Stimulated activated CD8-positive, alpha-beta memory T cell treated with anti-CD3 and anti-CD28 coated beads, Interleukin-4, amount 100 ng/mL, for 48 hours (primary cell): ENCODE measurements at places on chromosomes 7 and 10.
A peak's percentile ranks its signal among the peaks of the same experiment; 100 is the strongest.

DNA sequence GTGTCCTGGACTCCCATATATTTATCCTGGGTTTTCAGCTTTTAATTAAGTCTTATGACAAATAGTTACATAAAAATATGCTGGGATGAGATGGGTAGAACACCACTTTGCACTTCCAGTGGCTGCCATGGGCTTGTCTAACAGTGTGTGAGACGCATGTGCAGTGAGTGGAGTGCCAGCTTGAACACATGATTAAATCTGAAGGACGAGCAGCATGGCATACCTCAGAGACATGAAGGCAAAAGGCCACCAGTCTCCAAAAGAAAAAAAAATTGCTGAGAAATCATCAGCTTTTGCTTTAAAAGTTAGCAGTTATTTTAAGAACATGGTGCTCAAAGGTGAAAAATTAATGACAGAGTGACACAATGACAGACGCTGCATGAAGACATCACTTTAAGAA lies 139.0 kb upstream of the ADCY1 start:
- no peak for DNase-seq

DNA sequence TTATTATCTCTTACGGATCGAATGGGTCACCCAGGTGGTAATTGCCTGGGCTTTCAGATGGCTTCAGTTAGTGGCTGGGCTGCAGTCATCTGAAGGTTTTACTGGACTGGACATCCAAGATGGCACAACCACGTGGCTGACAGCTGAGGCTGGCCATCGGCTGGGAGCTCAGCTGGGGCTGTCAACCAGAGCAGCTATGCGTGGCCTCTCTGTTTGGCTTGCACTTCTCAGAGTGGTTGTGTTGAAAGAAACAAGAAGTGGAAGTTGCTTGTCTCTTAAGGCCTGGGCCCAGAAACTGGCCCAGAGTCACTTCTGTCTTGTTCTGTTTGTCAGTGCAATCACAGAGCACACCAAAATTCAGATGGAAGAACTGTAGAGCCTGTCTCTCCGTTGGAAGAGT lies 5.7 kb upstream of the GDI2 start:
- DNase-seq: no peak

GRCh38 chr10:33034931-33035330 lies 76.9 kb upstream of the ITGB1 start:
- no peak for DNase-seq

DNA sequence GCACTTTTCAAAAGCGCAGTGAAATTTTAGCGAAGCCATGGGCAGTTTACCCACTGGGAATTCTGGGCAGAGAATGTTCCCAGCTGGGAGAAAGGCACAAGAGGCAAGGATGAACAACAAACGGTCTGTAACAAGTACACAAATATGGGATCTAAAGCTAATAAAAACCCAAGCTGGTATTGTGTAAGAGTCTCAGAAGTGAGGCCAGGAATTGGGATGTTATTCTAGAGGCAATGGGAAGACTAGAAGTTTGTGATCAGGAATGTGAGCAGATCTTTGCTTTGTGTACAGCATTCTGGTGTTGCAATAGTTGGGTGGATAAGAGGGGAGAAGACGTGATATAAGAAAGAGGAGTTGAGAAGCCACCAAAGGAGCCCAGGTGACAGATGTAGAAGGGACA lies 15.0 kb downstream of the FZD9 start:
- no peak for DNase-seq

DNA sequence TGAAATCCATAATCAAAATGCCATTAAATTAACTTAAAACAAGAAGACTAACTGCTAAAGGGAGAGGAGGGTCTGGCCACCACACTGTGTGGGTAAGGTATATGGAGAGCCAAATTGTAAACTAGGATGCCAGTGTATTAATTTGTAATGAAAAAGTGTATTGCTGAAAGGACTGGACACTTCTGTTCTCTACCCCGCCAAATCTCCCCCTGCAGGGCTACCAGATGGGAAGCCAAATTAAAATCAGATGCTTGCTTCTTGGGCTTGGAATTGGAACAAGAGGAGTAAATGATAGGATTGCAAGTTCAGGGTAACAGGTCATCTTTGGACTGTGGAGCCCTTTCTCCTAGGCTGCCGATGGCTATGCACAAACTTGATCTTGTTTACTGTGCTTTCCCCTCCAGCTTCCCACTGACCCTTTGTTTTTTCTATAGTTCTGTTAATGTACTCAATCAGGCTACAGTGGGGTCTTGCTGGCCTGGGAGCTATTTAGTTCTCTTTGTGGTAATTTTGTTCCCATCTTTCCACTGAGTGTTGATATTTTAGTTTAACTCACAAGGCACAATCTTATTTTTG lies 932.1 kb upstream of the C7orf33 start:
- DNase-seq: no peak

DNA sequence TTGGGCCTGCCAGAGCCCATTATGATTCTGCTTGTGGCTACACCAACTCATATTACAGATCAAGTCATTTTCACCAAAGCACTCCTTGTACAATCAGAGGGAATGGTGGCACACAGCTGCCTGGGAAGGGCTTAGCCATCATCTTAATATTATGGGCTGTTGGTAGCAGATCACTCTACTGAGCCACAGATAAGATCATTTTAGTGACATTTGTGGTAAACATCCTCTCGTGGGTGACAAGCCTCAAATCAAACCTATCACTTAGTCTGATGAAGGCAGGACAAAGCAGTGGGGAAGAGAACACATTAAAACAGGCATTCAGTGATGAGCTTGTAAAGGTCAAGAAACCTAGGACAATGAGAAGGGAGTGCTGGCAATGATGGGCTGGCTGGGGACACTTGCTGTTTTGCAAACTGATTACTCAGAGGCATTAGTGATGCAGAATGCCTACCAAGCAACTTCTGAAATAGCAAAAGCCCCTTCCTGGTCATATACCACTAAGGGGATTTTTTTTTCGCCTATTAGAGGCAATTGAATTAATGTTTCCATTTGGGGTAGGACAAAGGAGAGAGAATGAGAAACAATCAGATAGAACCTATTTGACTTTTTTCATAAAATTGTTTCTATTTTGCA lies 137.5 kb upstream of the WDR11 start:
- DNase-seq: no peak

- no peak for DNase-seq
These were observed 94.7 kb downstream of the RNF133 start for GRCh38 chr7:122604251-122604650.

- no peak for DNase-seq
These were observed 25.3 kb upstream of the CUX1 start for GRCh38 chr7:101792051-101792681.

- no peak for DNase-seq
These were observed 8.7 kb upstream of the ACTA2 start for GRCh38 chr10:88961266-88961665.

DNA sequence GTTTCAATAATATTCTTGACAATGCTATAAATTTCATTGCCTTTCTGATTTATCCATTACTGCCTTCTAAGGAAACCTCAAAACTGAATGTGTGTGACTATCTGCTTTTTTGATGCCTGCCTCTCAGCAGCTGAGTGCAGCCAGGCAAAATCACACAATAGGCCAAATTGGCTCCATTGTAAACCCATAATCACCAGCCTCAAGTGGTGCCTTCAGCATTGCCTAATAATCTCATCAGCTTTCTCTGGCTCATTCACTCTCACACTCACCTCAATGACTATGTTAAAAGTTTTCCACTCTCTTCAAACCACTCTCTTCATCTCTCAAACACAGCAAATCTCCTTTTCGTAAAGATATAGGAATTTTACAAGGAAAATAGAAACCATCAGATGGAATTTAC lies 182.5 kb upstream of the COL1A2 start:
- no peak for DNase-seq

GRCh38 chr10:70743430-70743788 lies 41.8 kb downstream of the TBATA start:
- DNase-seq: no peak

- DNase-seq: no peak
These were observed 277.7 kb upstream of the ZNF32 start for GRCh38 chr10:43926371-43926770.

- no peak for DNase-seq
These were observed 199.0 kb downstream of the HTR7 start for GRCh38 chr10:90658791-90659190.

DNA sequence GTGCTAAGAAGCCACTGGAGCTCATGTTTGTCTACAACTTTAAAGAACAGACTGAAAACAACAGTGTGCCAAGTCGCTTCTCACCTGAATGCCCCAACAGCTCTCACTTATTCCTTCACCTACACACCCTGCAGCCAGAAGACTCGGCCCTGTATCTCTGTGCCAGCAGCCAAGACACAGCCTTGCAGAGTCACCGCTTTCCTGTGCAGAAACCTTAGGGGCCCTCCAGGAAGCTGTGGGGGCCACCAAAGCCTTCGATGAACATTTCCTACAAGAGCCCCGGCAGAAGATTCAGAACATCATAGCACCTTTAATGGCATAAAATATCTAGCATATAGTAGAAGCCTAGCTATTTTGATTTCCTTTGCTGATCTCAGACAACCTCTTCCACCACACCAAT lies 88.0 kb upstream of the PRSS58 start:
- DNase-seq: peak; percentile 61

DNA sequence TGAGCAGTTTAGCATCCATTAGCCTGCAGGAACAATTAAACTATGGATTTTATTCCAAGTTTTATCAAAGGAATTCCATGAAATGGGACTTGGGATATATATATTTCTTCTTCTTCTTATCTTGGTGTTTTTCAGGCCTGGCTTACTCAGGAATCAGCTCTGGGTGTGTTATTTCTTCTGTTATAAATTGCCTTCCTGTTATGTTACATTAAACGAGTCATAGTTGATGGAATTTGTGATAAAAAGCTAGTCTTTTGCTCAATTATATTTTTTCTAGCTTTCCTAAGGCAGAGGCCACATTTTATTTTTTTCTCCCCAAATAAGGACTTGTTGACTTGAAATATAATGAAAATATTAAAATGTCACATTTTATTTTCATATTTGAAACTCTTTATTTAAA lies 141.3 kb downstream of the EPC1 start:
- no peak for DNase-seq

DNA sequence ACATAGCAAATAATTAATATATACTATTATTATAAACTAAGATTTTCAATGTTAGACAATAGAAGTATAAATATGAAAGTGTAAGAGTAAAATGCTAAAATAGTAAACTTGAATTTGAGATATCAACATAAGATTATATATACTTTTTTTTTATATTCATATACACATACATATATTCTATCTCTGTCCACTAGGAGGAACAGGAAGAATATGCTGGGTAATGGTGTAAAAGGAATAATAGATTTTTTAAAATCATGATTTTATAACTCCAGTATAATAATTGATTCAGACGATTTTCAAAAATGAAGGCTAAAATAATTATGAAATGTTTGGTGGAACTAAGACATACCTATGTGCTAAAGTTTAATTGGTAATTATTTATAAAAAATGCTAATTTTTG lies 37.7 kb downstream of the AGMO start:
- DNase-seq: no peak

DNA sequence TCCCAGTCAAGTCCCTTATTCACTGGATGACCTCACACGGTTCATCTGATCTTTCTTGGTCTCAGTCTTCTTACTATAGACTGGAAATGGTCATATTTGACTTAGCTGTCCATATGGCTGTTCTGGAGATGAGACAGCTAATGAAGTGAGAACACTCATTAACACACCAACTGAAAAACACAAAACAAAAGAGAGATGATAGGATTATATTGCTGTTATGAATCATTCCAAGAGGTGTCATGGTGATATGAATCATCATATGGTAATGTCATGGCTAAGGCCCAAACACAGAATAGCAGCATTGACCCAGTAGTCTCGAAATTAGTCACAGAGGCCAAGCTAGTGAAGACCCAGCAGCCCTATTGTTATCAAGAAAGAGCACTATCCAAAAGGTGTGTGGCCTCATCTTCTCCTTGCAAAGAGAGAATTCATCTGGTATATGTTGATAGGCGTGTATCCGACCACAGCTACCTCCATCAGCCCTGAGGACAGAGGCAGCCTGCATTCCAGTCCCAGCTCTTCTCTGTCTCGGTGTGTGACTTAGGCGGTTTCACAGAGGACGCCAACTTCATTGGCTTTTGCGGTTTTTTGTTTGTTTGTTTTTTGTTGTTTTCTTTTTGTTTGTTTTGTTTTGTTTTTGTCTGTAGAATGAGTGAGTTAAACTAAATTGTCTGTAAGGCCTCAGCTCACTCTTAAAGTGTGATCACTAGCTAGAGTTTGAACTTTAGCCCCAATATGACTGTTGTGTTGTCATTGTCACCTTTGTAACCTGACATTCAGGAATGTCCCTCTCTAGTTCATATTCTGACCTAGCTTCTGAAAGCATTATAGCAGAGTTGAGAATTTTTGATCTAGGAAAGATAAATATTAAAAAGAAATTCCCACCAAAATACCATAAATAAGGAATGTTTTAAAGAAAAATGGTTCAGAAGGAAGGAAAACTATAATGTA lies 97.4 kb upstream of the PDCD4 start:
- DNase-seq: peak; percentile 52

DNA sequence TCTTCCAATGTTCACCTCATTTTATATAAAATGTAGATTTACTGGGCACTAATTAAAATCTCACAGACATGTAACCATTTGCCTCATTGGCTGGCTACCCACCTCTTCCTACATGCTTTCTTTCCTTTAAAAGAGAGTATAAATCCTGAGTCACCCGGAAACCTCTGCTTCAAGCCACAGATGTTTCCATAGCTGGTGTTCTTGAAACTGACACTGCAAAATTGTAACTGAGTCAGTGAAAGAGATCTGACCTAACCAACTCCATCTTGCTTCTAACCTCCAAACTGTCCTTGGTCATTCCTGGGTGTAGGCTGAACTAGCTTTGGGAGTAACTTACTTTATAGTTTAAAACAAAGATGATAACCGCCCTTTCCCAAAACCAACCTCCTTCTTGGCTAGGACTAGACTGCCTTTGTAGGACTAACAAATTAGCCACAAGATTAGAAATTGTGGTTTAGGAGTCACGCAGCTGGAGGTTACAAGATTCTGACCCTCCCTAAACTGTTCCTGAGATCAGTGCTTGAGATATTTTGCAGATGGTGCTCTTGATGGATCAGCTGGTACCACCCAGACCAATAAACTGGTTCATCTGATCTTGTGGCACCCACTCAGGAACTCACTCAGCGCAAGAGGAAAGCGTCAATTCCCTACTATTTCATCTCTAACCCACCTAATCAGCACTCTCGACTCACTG lies 33.5 kb downstream of the SVOPL start:
- no peak for DNase-seq
